Upper lobe of left lung (tissue), 6 donors: ENCODE measurements at places on chromosomes 7 and 10. TPM values are rescaled to one million over a fixed set of nuclear protein-coding genes. Genes with fewer than 3 reads are reported as not detected.

DNA sequence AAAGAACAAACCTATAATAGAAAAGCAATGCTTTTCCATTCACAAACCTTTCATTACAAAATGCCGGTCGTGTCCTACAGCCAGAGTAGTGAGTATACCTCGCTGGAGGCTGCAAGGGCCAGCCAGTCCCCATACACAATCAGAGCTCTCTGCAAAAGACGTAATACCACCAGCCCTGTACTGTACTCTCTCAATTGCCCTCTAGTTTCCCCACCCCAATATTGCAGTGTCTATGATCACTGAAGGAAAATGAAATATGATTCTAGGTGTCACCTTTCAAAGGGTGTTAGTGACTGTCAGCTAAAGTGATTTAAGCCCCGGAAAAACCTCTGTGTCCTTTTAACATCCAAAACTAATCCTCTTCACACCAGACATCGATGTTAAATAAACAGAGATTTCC, 24.8 kb downstream of the PLXNA4 start:
- H3K4me3 ChIP-seq, result no peak overlapping the region
- DNase-seq, result no peak
- H3K36me3 ChIP-seq, result no peaks in the 10 kb centered on the region
- no peaks in the 10 kb centered on the region for H3K27me3 ChIP-seq
- no peaks in the 10 kb centered on the region for H3K4me1 ChIP-seq

- no peaks in the 10 kb centered on the region for H3K4me1 ChIP-seq
- no peak overlapping the region for H3K27ac ChIP-seq
- DNase-seq, result no peak
- H3K4me3 ChIP-seq, result no peak overlapping the region
- H3K27me3 ChIP-seq, result no peaks in the 10 kb centered on the region
Observed at GRCh38 chr7:1676550-1677078, 6.5 kb downstream of the ELFN1 start.

DNA sequence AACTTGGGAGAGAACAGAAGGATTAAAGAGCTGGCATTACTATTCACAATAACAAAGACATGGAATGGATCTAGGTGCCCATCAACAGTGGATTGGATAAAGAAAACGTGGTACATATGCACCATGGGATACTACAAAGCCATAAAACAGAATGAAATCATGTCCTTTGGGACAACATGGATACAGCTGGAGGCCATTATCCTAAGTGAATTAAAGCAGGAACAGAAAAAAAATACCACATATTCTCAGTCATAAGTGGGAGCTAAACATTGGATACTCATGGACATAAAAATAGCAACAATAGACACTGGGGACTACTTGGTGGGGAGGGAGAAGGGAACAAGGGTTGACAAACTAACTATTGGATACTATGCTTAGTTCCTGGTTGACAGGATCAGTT, 133.2 kb upstream of the ITGB1 start:
- no peak overlapping the region for H3K4me3 ChIP-seq
- H3K27me3 ChIP-seq, result no peaks in the 10 kb centered on the region
- no peaks in the 10 kb centered on the region for H3K36me3 ChIP-seq
- DNase-seq, result no peak

DNA sequence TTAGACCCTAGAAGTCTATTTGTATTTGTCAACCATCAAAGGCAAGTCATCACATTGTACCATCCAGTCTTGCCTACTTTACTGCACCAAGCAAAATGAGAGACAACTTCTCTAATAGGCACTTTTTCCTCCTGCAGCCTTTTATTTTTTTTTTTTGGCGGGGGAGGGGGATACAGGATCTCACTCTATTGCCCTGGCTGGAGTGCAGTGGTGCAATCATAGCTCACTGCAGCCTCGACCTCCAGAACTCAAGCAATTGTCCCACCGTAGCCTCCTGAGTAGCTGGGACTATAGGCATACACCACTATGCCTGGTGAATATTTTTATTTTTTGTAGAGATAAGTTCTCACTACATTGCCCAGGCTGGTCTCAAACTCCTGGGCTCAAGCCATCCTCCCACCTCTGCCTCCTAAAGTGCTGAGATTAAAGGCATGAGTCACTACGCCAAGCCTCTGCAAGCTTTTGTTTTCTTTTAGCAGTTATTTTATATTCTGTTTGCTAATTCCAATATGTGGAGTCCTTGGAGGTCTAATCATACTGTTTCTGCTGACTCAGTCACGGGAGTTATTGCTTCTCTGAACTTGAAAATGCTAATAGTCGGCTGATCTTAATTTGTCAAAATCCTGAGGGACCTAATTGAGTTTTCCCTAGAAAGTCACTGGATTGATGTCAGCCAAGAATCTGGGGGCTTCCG, 14.2 kb downstream of the KPNA7 start:
- DNase-seq, result no peak
- no peaks in the 10 kb centered on the region for H3K36me3 ChIP-seq
- H3K27me3 ChIP-seq, result no peaks in the 10 kb centered on the region

- no peak overlapping the region for H3K4me3 ChIP-seq
- no peak overlapping the region for H3K27ac ChIP-seq
- no peaks in the 10 kb centered on the region for H3K27me3 ChIP-seq
- DNase-seq, result no peak
- H3K4me1 ChIP-seq, result no peaks in the 10 kb centered on the region
Observed at GRCh38 chr7:69683002-69683401, 84.7 kb downstream of the AUTS2 start.

- H3K4me1 ChIP-seq, result no peaks in the 10 kb centered on the region
- no peak overlapping the region for H3K27ac ChIP-seq
Observed at GRCh38 chr7:89334797-89335196, 539.3 kb upstream of the TEX47 start.

DNA sequence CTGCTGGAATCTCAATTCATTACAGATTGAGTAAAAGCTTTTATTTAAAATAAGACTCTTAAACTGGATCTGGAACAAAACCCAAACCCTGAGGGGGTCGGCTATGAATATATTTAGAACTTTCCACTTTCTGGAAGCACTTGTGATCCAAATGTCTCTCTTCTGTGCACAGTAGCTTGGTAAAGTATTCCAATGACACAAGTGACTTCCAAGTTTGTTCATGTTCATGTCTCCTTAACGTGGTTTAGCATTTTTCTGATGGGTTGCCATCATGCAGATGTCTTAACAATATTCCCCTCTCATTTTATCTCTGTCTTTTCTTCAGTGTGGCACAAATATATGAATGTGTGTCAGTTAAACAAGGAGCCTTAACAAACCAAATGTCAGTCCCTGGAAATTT, 191.9 kb upstream of the SORCS1 start:
- H3K27me3 ChIP-seq, result no peaks in the 10 kb centered on the region
- no peaks in the 10 kb centered on the region for H3K36me3 ChIP-seq
- no peak overlapping the region for H3K27ac ChIP-seq

DNA sequence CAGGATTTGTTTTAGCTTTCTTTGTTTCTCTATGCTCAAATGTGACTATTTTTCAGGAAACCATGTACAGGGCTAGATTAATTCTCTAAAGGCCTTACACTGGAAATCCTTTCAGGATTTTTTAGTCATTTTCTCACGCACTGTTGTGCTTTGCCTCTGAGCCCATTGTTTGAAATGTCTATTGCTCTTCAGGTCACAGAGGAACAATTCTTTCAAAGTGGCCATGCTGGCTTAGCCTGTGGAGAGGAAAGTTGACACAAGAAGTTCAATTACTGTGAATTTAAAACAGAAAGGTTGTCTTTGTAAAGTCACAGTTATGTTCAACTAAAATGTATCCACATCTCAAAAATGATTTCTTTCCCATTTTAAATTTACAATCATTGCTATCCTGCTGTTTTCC, 1071.7 kb upstream of the POT1 start:
- H3K4me1 ChIP-seq, result no peaks in the 10 kb centered on the region
- H3K27ac ChIP-seq, result no peak overlapping the region
- no peak for DNase-seq
- H3K4me3 ChIP-seq, result no peak overlapping the region

DNA sequence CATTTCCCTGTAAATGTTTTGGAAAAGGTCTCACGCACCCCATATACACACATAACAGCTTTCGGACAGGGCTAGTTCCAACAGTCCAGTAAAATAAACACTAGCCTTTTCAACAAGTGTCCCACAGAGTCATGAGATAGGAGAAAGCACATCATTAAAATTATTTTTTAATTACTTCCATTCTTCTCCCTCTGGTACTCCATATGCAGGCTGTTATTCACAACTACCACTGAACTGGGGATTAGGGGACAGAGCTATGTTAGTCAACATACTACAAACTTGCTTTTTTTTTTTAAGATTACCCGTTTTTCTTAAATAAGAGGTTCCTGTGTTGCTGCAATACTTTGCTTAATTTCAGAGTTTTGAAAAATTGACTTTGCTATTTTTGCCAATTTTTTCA, 576.6 kb upstream of the KCND2 start:
- H3K36me3 ChIP-seq, result no peaks in the 10 kb centered on the region
- no peaks in the 10 kb centered on the region for H3K27me3 ChIP-seq
- H3K4me1 ChIP-seq, result no peaks in the 10 kb centered on the region
- no peak overlapping the region for H3K27ac ChIP-seq
- H3K4me3 ChIP-seq, result no peak overlapping the region

- H3K36me3 ChIP-seq, result no peaks in the 10 kb centered on the region
- no peaks in the 10 kb centered on the region for H3K27me3 ChIP-seq
- H3K27ac ChIP-seq, result no peak overlapping the region
- no peak overlapping the region for H3K4me3 ChIP-seq
- no peak for DNase-seq
- peaks cover 4% of the 10 kb centered on the region for H3K4me1 ChIP-seq
Observed at GRCh38 chr7:106047818-106048705, 64.0 kb downstream of the SYPL1 start.

Gene CHPF2
- 37.1 TPM for total RNA-seq

Gene ITPRID1
- total RNA-seq, result not detected
